ENCODE measurements at places on chromosomes 13 and 19. TPM values are rescaled to one million over a fixed set of nuclear protein-coding genes. Genes with fewer than 3 reads are reported as not detected.

GRCh38 chr19:42191855-42192254 lies 25.6 kb downstream of the DEDD2 start:
- H3K27me3 ChIP-seq = no peaks in the 10 kb centered on the region
- DNase-seq = peak; percentile 74
- H3K4me1 ChIP-seq = peaks cover 33% of the 10 kb centered on the region
- peaks cover 4% of the 10 kb centered on the region for H3K36me3 ChIP-seq
- peak overlapping the region; percentile 0 for H3K4me3 ChIP-seq

- no peaks in the 10 kb centered on the region for H3K36me3 ChIP-seq
- peaks cover 2% of the 10 kb centered on the region for H3K4me1 ChIP-seq
- no peak overlapping the region for H3K4me3 ChIP-seq
- H3K27ac ChIP-seq = no peak overlapping the region
These were observed 5.0 kb upstream of the TINCR start for GRCh38 chr19:5572556-5573286.

MAB21L1 gene
- total RNA-seq = not detected

DNA sequence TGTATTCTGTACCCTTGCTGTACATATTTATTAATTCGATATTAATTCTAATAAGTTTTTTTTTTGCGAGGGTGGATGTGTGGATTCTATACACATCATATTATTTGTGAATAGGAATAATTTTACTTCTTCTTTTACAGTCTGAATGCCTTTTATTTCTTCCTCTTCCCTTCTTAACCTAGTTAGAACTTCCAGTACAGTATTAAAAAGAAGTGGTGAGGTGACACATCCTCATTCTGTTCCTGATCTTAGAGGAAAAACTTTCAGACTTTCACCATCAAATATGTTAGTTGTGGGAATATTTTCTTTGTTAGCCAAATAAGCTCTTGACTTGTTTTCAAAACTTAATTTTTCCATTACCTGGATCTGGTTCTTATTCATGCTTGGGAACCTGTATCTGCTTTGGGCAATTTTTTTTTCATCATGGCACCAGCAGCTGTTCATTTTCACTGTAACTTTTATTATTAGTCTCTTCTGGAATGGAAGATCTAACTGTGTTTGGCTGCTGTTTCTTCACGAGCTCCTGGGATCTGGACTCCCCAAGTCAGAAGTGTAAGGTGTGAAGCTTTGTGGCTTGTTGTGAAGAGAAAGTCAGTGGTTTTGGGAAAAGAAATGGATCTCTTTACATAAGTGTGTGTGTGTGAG lies 33.1 kb downstream of the RGCC start:
- H3K27me3 ChIP-seq = no peaks in the 10 kb centered on the region
- no peak for DNase-seq
- no peak overlapping the region for H3K27ac ChIP-seq
- H3K36me3 ChIP-seq = peaks cover 5% of the 10 kb centered on the region

EFNB2 gene
- 0.23 TPM for total RNA-seq
